Neural crest cell (in vitro differentiated cells): ENCODE measurements at places on chromosomes 4 and X. TPM values are rescaled to one million over a fixed set of nuclear protein-coding genes. Genes with fewer than 3 reads are reported as not detected.

- no peak for DNase-seq
These were observed 107.4 kb upstream of the ANK2 start for GRCh38 chr4:112942077-112942476.

DNA sequence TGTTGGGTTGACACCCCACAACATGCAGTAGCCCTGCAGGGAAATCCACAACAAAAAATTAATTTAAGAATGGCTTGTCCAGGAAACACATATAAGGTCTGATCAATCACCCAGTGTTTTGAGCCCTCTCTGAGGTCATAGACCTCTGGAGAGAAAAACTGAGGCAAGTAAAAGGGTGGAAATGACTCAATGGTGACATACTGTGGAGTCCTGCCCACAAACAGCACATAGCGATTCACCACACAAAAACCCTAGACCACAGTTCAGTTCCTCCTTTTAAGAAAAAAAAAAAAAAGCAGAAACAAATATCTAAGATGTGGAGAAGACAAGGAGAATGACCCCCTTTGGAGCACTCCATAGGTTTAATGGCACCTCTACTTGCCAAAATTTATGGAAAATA, 2691.0 kb downstream of the PCDH7 start:
- DNase-seq = no peak

Gene TRAM1L1
- total RNA-seq = 4.6 and 5.0 TPM in 2 replicates

Gene GPRIN3
- 0.70 and 0.71 TPM in 2 replicates for total RNA-seq

Gene SYP
- total RNA-seq = 10.2 and 10.8 TPM in 2 replicates

DNA sequence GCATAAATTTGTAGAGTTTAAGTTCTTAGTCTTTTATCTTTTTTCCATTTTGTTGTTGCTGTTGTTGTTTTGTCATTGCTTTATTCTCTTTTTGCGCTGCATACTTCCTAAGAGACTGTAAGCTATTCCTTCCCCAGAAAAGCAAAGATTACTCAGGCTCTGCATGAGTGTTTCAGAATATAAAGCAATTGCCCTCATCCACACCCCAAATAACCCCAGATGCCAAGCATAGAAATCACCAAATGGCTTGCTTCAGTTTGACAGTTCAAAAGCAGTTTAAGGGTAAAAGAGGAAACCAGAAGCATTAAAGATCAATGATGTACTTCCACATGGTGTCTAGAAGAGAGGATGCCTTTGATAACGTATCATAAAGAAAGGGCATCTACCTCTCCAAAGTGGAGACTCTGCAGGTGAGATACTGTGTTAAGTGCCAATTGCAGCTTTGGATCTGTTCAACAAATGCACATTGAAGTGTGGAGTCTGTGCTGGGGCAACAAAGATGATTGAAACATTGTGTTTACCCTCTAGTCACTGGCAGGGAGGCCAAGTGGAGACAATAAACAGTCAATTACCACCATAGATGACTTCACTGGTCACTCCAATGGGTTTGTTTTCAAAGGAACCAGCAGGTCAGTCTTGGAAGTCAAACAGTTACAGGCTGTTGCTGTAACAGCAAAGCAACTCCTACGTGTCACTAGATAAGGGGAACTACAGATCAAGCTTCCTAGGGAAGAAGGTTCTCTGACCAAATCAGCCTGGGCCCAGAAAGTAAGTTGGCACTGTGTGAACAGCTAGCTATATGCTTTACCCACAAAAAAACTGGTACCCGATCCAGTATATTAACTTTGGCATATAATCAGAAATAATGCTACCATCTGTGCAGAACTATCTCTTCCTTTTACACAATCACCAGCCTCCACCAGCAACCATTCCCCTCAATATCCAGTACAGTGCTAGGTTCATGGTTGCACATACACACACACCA, 40.6 kb upstream of the IL21 start:
- DNase-seq = no peak

- DNase-seq = no peak
These were observed 16.0 kb downstream of the XK start for GRCh38 chrX:37701588-37701987.

DNA sequence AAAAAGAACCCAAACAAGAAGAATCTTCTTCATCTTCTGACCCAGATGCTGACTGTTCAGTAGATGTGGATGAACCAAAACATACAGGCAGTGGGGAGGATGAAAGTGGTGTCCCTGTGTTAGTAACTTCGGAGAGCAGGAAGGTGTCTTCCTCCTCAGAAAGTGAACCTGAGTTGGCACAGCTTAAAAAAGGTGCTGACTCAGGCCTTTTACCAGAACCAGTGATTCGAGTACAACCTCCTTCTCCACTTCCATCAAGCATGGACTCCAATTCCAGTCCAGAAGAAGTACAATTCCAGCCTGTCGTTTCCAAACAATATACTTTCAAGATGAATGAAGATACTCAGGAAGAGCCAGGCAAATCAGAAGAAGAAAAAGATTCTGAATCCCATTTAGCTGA, 307.0 kb downstream of the ANK2 start:
- DNase-seq = no peak

DNA sequence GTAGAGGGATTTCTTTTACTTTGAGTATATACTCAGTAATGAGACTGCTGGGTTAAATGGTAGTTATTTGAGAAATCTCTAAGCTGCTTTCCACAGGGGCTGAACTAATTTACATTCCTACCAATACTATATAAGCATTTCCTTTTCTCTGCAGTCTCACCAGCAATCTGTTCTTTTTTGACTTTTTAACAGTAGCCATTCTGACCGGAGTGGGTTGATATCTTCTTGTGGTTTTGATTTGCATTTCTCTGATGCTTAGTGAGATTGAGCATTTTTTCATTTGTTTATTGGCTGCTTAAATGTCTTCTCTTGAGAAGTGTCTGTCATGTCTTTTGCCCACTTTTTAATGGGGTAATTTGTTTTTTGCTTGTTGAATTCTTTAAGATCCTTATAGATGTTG, 43.3 kb downstream of the SPCS3 start:
- no peak for DNase-seq

- no peak for DNase-seq
These were observed 121.6 kb upstream of the CBR4 start for GRCh38 chr4:169131556-169132208.

GRCh38 chrX:63283348-63283747, 67.8 kb downstream of the SPIN4 start:
- no peak for DNase-seq

Gene SFRP2
- total RNA-seq = 197 and 203 TPM in 2 replicates

DNA sequence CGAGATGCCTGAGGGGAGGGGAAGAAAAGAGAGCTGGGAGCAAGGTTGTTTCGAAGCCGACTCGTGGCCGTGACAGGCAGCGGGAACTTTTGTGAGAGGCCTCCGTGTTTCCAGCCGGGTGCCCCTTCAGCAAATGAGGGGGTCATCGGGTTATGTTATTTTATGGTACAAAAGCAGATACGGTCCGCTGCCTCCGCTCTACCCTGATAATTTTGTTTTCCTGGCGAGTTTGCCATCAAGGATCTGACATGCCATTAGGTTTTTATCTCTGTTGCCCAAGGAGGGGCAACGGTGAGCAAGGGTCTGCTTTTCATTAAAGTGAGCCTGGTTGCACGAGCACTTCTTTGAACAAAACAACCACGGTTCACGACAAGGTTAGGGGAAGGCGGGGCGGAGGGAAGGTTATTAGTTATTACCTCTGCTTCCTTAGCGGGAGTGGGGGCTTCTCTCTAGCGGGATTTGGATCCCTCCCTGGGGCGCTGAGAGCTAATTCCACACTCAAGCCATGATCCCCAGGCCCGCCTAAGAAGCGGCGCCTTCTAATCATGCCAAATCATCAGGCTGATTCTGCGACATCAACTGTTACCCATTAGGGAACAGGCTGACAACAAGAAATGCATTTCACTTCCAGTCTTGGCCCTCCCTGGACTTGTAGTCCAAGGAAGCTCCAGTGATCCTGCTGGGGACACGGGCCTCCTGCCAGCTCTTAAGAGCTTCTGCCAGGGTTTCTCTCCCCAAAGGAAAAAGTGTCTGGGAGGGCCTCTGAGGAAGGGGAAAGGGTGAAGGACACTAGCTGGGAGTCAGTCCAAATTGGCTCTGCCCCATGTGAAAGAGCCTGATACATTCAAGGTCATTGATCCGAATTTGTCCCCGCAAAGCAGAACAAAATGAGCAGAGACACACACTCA, 617.7 kb downstream of the MID1IP1 start:
- no peak for DNase-seq

Gene TEC
- total RNA-seq = 0.21 and 0.25 TPM in 2 replicates

DNA sequence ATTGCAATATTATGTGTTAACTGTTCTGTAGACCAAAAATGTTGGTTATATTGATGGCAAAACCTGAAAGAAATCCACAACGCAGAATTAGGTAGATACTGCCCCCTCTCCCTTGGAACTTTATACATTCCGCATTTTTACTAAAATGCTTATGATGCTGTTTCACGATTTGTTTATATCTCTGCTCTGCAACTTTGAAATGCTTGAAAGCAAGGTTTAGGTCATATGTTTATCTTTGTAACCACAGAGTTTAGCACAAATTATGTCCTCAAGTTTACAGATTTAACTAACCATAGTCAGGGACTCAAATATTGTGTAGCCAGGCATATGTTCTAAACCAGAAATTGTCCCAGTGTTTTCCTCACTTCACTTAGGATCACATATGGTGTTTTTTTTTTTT, 66.1 kb upstream of the H2AZ1 start:
- DNase-seq = no peak

Gene ABLIM2
- 3.8 and 6.8 TPM in 2 replicates for total RNA-seq

Gene F8A2
- total RNA-seq = not detected in 2 replicates

Gene NOX1
- not detected in 2 replicates for total RNA-seq

Gene CPE
- 65.2 and 68.8 TPM in 2 replicates for total RNA-seq

DNA sequence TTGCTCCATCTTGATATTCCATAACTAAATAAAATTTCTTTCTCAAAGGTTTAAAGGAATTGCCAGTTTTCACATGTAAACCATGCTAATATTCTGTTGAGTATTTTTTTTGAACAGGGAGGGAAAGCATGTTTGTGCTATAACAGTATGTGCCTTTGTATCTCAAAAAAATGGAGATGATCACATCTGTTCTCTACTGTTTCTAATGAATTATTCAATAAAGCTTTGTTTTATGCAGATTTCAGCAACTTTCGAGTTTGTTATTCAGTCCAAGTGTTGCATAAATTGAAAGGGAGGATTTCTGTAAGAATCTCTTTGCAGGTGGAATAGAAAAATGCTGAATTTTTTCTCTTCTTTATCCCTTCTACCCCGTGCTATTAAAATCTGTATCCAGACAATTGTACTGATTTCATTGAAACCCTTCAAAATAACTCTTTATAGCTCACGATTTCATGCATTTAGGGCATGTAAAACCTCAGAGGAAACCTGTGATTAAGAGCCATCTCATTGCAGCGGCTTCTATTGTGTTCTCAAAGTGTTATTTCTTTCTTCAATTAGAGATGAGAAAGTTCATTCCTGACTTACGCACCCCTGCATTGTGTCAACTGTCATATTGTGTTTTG, 42.1 kb downstream of the NEIL3 start:
- DNase-seq = no peak

- DNase-seq = no peak
These were observed 28.1 kb downstream of the ADAM29 start for GRCh38 chr4:174946246-174946645.
